ENCODE measurements at places on chromosomes 7 and 10.

DNA sequence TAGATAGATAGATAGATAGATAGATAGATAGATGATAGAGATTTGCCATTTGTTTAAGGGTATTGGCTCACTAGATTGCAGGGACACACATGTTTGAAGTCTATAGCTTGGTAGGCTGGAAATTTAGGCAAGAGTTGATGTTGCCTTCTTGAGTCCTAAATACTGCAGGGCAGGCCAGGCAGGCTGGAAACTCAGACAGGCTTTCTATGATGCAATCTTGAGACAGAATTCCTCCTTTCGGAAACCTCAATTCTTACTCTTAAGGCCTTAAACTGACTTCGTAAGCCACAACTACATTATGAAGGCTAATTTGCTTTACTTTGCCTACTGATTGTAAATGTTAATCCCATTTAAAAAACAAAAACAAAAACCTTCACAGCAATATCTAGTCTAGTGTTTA is 322.9 kb upstream of the AKR1E2 start:
- no peak for DNase-seq

DNA sequence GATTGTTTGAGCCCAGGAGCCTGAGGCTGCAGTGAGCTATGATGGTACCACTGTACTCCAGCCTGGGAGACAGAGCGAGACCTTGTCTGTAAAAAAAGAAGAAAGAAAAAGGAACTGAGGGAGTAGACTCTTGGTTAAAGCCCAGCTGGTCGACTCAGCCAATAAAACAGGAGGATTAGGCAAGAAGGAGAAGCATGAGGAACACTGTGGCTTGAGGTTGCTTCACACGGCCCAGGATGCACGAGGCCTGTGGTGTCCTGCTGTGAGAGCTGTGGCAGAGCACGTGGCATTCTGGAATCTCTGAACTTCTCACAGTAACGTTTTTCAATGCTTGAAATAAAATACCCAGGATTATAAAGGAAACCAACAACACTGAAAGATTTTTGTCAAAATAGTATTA is 93.3 kb downstream of the CUL2 start:
- no peak for DNase-seq

- no peak for DNase-seq
Observed at GRCh38 chr10:10320956-10321355, 696.7 kb upstream of the CELF2 start.

DNA sequence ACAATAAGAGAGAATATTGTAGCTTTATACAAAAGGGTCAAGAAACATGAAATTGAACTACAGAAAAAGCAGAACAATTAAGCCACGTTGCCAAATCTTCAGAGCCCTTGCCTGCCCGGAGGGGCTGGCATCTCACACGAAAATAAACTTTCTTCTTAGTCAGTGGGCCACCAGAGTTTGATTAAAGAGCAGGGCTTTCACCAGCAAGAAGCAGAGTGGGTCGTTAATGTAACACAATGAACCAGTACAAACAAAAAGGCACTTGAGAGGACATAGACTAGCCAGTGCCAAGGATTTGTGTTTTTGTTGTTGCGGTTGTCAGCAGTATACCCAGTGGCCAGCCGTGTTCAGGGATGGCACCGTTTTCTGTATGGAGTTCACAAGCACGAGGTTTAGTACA is 155.4 kb downstream of the NRP1 start:
- no peak for DNase-seq

DNA sequence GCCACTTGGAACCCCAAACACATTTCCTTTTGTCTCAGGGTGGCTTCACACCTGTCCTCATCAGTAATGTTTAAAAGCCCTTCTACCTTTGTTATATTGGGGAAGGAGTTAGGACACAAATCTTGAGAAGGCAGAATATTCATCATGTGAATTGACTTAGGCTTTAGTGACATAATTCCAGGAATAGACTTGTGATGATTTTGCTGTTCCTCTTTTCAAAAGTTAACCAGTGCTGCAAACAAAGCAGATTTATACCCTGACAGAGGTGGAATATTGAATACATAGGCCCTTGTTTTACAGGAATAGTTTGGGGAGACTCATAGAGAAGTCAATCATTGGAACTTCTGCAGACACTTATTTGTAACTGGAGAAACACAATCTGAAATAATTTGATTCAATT is 27.0 kb downstream of the ZNF786 start:
- no peak for DNase-seq

- DNase-seq, result no peak
Observed at GRCh38 chr7:16447876-16448275, 17.7 kb downstream of the SOSTDC1 start.

- DNase-seq, result no peak
Observed at GRCh38 chr10:8956400-8956799, 901.9 kb downstream of the GATA3 start.

DNA sequence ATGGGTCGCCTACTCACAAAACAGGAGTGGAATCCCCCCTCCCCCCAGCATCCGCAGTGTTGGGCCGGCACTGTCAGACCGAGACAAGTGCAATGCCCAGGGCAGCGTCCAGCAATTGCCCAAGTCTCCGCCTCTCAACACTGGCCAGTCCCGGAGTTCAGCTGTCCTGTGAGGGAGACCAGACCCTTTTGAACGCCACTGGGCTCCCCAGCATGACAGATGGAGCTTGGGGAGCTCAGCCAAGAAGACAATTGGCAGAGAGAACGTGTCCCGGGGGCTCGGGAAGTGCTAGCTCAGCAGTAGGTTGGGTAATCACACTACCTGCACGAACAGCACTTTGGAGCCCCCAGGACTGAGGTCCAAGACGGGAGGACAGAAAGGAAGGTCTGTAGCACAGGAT is 4.7 kb downstream of the COPS6 start:
- DNase-seq, result no peak

DNA sequence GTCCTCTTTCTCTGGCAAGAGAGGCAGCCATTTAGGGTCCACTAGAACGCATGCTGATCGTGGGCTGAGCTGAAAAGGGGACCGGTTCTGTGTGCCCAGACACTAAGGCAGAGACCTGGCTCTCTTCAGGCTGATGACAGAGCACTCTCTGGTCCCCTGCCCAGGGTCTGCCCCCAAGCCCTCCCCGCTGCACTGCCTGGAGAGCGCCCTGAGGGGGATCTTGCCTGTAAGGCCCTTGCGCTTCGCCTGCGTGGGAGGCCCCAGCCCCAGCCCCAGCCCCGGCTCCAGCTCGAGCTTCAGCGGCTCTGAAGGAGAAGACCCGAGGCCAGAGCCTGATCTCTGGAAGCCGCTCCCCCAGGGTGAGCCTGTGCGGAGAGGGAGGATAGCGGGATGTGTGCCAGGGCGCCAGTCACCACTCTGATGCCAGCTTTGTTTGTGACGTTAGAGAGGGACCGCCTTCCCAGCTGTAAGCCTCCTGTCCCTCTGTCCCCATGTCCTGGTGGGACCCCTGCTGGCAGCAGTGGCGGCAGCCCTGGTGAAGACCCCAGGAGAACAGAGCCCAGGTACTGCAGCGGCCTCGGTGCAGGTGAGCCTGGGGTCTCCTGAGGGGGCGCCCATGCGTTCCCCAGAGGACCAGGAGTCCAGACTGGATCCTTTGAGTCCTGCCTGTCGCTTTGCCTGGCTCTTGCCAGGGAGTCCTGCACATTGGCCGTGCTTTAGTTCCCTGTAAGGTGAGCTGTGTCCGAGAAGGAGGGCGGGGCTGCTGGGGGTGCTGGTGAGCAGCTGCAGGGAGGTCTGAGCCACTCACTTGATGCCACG is 43.2 kb downstream of the ZNF467 start:
- no peak for DNase-seq

- no peak for DNase-seq
Observed at GRCh38 chr7:140576589-140576988, 64.0 kb downstream of the DENND2A start.

DNA sequence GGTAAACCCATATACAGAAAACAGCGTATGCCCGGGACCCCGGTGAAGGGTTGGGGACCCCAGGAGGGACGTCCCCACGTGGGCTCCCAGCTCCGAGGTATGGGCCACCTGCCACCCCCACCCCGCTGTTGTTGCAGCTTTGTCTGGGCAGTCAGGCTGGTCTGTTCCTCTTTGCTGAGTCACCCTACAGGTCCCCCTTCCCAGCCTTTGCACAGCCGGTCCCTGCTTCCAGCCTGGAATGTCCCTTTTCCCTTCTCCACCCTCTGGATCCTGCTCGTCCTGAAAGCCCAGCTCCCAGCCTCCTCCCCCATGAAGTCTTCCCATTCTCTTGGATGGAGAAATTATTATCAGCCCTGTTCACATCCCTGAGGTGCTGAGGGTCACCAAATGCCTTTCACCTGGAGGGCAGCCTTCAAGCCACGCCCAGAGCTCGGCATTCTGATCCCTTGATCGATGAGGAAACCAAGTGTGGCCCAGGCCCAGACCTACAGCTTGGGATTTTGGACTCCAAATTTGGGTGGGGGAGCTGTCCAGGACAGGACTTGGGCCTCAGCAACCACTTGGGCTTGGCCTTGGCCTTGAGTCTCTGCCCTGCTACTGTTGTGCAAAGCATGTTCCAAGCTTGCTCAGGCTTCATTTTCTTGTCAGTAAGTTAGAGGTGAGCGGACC is 2.6 kb downstream of the CLDN4 start:
- no peak for DNase-seq

- DNase-seq, result no peak
Observed at GRCh38 chr7:111011520-111011919, 79.4 kb upstream of the LRRN3 start.

DNA sequence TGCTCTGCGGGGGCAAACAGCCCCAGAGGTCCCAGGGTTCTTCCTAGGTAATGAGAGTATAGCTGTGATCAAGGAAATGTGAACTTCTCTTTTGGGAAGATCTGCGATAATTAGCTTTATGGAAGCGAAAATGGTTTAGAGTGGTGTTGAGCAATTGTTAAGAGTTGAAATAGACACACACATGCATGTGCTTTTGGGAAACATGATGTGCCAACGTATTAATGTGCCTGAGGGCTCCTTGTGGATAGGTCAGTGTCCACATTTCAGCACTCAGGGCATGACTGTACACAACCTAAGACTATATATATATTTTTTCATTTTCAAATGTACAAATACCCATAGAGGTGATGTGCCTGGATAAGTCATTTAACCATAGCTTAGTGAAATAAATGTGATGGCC is 67.0 kb downstream of the GSDME start:
- DNase-seq, result no peak

DNA sequence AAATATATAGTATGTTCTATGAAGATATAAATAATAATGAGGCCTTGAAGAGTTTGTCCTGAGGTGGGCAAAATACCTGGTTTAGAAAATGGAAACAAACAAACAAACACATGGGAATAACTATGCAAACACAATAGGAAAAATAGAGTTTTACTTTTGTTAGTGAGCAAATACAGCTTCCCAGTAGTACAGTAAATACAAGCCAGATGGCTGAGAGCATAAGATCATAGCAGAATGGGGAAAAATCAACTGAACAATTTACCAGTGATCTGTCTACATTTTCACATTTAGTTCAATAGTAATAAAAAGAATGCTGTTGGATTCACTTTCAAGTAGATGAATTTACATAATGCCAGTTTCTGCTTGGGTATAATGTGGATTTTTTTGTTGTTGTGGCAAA is 45.1 kb downstream of the ADD3 start:
- DNase-seq, result no peak

DNA sequence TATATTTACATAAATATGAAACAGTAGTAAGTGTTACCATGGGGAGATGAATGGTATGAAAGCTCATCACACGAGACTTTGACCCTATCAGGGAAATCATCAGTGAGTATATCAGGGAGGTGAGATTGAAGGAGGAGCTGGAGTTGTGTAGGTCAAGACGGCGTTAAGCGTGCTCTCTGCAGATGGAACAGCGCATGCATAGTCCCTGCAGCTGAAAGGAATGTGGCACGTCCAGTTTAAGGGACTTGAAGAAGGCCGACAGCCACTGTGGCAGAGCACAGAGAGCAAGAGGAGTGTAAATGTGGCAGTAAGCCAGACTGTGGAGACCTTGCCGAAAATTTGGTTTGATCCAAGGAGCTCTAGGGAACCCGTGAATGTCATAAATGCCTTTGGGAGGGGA is 38.9 kb downstream of the POU6F2 start:
- DNase-seq, result no peak

- no peak for DNase-seq
Observed at GRCh38 chr7:84705706-84706105, 481.1 kb downstream of the SEMA3D start.

- DNase-seq, result no peak
Observed at GRCh38 chr7:132906193-132906835, 175.6 kb downstream of the CHCHD3 start.

DNA sequence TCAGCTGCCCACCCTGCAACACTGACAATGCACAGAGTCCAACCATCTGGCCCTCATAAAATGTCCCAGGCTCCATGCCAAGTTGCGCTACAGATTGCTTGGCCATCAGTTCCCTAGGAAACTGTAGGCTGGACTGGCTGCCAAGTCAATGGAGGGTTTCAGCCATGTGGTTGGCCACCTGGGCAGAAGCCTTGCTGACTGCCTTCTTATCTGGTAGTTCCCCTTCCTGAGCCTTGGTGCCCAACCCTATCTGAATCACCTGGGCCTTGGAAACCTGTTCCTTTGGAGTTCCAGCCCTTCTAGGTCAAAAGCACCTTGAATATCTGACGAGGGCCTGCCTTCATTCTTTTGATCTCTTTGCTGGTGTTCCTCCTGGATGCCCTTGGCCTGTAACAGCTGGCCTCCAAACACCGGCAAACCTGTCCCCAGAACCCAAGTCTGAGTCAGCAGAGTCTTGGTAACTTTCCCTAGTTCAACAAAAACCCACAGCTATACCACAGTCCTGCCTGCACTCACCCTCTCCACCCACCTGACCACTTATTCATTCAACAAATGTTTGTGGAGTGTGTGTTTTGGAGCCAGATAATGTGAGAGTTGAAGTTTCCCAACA is 37.4 kb upstream of the KDM7A start:
- DNase-seq, result no peak

DNA sequence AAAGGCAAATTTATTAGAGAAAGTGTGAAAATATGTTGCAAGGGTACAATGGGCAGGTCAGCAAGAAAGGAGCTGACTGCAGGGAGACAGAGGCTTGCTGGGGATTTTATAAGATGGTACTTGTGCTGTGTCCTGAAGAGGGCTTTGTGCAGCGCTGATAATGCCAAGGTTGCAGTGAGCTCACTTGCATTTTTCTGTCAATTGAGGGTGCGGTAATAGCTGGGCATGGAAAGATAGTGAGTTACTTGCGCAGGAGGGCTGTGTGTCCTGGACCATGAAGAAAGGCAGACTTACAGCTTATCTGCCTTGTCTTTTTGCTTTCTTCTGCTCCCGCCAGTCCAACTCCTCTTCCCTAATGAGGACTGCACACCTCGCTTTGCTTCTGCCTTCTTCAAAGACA is 12.5 kb downstream of the CDC123 start:
- DNase-seq, result no peak

GRCh38 chr10:623014-623413 is 66.5 kb downstream of the DIP2C start:
- no peak for DNase-seq

DNA sequence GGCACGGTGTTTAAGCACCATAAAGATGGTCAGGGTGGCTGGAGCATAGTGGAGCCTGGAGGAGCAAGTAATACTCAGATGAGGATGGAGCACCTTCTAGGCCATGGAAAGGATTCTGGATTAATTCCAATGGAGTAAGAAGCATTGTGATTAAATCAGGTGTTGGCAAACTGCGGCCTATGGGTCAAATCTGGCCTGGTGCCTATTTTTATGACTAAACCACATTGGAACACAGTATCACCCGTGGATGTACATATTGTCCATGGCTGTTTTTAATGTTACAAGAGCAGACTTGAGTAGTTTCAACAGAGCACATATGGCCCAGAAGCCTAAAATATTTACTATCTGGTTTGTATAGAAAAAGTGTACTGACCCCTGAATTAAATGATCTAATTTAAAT is 49.9 kb upstream of the TMEM248 start:
- DNase-seq, result no peak
